ENCODE measurements at places on chromosomes 13 and 19. TPM values are rescaled to one million over a fixed set of nuclear protein-coding genes. Genes with fewer than 3 reads are reported as not detected.

GJB2 gene
- 8.8 TPM for total RNA-seq

PINLYP gene
- total RNA-seq = 2.8 TPM

FLT3LG gene
- total RNA-seq = 2.8 TPM

TMEM150B gene
- total RNA-seq = 168 TPM

DNA sequence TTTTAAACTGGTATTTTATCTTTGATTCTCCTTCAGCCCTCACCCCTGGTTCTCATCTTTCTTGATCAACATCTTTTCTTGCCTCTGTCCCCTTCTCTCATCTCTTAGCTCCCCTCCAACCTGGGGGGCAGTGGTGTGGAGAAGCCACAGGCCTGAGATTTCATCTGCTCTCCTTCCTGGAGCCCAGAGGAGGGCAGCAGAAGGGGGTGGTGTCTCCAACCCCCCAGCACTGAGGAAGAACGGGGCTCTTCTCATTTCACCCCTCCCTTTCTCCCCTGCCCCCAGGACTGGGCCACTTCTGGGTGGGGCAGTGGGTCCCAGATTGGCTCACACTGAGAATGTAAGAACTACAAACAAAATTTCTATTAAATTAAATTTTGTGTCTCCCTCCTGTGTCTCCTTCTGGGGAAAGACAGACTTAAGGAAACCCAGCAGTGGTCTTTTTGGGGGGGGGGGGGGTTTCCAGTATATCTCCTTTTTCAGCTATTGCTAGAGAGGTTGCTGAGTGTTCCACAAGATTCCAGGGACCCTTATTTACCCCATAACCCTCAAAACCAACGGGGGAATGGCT lies 1.5 kb upstream of the RAD23A start:
- DNase-seq = no peak

DNA sequence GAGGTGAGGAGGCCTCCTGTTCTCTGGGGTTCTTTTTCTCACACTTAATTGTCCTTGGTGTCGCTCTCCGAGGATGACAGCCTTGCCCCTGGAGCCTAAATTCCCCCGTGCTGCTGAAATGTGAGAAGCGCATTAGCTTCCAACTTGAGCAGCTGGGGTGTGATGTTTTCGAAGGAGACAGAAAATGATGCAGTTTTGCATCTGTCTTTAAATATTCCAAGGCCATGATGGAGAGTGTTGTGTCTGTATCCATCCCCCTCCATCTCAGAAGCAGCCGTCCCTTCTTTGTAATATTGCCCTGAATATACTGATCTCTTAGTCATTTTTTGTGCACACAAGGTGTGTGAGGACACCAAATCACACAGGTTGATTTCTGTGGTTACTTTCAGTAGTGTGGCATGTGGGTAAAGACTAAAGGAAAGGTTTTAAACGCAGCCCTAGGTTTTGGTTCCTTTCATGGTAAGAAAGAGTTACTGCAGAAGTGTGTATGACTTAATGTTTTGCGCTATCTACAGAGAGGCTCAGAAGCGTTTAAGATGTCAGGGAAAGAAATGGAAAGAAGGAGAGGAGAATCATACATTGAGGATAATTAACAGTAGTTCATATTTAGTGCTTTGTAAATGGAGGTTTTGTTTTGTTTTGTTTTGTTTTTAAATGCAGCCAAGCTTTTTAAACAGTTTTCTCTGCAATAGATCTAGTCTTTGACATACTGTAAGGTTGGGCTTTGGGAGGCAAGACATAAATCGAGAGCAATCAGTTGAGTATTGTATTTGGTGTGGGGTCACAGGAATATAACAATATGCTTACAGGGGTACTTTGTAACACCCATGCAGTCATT lies 1.6 kb downstream of the NBEA start:
- DNase-seq = no peak

- DNase-seq = no peak
These were observed 29.5 kb downstream of the TMEM255B start for GRCh38 chr13:113788413-113789135.

DNA sequence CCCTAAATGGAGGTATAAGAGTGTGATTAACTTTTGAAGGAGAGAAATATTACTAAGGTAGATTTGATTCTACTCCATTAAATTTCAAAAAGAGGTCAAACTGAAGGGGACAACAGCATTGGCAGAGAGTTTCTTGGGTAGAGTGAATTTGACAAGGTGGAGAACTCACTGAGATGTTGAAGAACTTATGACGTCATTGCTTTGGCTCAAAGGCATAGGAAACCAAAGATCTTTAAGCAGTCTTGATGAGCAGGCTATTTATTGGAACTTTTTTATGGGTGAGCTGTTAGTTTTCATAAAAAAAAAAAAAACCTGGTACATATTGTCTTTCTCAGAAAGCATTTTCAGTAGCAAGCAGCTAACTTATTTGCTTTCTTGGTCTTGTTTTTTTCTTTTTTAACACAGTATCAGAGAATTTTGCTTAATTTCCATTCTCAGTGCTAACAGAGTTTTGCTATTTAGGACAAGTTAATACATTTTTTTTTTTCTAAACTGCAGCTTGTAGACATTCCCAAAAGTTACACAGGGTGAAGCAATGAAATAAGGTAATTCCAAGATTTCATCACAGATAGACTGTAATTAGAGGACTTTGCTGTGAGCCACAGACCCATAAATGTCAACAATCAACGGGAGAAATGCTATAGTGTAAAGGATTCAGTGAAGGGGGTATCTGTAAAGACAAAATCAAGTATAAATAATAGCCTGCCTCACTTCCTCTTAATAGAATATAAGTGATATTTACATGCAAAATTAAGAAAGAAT lies 412.2 kb upstream of the KLHL1 start:
- no peak for DNase-seq

DNA sequence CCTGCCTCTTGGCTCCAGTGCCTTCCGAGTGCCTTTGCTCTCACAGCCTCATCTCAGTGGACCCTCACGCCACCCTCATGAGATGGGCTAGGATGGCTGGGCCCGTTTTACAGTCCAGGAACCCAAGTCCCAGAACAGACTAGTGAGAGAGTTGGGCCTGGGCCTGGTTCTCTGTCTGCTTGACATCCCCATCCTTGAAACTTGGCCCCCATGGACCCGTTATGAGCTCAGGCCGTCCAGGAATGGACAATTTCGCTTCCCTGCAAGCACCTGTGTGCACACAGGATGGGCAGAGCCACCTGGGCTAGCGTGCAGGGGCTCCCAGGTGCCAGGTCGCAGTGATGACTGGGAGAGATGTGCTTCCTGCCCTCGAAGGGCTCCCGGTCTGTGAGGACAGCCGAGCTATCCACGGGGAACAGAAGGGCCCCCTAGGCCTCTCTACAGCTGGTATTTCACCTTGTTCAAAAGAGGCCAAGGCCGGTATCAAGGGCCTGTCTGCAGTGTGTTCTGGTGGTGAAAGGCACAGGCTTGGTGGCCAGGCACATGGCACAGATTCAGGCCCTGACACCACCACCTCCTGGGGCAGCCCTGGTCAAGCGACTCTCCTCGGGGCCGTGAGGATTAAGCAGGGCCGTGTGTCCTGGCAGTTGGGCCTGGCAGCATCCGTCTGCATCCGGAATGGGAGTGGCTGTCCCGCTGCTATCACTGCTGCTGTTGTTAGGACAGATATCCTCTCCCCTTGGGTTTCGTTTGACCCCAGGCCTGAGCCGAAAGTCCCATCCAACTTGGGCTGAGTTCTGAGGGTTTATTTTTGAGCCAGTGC lies 38.9 kb downstream of the CAPN12 start:
- no peak for DNase-seq

GRCh38 chr13:114090476-114090875 lies 41.9 kb downstream of the RASA3 start:
- peak; percentile 62 for DNase-seq

DNA sequence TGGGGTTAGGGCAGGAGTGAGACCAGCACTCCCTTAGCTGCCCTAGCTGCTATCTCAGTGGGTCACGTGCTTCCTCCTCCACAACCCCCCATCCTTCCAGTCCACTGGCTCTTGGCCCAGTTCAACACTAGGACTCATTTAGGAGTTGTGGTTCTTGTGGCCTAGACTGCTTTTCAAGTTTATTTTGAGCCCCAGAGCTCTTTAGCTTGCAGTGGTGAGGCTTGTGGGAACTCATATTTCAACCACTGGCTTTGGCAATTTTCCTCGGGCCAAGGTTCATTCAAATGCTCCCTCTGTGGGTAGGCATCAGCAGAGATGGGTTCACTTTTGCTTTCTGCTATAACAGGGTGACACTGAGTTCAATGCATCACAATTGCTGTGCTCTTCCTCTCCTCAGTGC lies 436.2 kb upstream of the SLITRK5 start:
- no peak for DNase-seq

DNA sequence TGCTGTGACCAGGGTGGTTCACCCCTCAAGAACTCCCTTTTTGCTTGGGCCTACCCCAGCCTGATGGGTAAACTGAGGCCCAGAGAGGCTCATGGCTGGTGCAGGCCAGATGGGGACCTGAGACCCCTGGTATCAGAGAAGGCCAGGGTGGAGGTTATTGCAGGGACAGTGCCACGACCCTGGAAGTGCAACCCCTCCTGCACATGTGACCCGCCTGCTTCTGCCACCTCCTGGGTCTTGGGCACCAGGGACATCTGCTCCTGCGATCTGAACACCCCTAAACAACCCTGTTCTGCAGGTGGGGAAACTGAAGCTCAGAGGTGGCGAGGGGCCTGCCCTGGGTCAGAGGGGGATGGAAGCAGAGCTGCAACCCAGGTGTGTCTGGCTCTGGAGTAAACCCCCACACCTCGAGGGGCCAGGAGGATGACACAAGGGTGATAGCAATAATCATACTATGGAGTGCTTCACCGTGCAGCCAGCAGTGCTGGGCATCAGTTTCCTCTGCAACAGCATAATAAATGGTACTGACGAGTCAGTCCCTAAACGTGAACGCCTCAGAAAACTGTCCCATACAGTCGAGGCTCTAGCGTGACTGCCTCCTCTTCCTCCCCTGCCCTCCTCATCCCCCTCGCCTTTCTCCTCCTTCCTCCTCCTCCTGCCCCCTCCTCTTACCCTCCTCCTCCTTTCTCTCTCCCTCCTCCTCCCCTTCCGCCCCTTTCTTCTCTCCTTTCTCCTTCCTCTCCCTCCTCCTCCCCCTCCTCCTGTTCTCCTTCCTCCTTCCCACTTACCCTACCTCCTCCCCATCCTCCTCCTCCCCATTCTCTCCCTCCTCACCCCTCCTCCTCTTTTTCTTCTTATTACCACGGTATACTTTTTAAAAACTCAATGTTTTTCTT lies 4.3 kb downstream of the YJEFN3 start:
- no peak for DNase-seq

- no peak for DNase-seq
These were observed 60.9 kb upstream of the MED4 start for GRCh38 chr13:48155848-48156247.

DNA sequence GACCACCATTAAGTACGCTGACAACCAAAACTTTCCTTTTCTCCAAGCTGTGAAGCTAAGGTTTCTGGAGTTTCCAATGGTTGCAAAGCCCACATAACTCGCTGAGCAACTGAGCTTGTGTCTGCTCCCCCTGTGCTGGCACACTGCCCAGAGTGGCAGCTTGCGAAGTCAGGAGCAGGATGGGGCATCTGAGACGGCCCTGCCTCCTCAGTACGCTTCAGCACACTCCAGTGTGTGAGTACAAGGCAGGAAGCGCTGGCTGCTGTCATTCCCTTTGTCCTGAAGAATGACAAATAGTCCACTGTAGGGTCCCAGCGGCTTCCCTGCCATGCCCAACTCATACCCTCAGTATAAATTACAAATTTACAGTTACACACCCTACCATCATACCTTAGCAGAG lies 51.5 kb downstream of the SKA3 start:
- no peak for DNase-seq

GRCh38 chr19:23071147-23071511 lies 45.7 kb upstream of the ZNF730 start:
- DNase-seq = no peak

All from Peyer's patch (tissue), 4 donors.